ENCODE measurements at places on chromosomes 16 and 17.

DNA sequence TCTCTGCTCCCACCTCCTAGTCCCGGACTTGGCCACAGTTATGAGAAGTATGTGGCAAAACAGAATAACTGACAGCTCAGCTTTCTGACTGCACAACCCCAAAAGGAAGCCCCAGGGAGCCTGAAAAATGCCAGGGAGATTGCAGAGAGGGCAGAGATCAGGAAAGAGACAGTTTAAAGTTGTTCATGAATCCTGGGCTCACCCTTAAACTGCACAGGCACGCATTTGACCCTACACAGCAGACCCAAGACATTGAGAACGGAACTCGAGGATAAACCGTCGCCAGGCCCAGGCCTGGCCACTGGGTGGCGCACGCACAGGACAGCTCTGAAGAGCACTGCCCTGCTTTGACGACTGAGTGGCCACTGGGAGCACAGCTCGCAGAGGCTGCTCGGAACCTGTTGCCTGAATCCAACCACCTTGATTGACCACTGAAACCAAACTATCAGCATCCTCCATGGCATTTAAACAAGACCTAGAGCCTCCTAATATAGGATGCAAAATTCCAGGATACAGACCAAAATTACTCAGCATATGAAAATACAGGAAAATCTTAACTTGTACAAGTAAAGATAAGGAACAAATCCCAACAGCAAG is 114.0 kb downstream of the C16orf95 start:
- DNase-seq = peak; percentile 4

GRCh38 chr16:11450136-11450535 is 104.9 kb downstream of the RMI2 start:
- DNase-seq = no peak

- DNase-seq = no peak
These were observed 15.4 kb downstream of the SEZ6L2 start for GRCh38 chr16:29883987-29884386.

- no peak for DNase-seq
These were observed 339 bp downstream of the N4BP1 start for GRCh38 chr16:48609652-48610029.

DNA sequence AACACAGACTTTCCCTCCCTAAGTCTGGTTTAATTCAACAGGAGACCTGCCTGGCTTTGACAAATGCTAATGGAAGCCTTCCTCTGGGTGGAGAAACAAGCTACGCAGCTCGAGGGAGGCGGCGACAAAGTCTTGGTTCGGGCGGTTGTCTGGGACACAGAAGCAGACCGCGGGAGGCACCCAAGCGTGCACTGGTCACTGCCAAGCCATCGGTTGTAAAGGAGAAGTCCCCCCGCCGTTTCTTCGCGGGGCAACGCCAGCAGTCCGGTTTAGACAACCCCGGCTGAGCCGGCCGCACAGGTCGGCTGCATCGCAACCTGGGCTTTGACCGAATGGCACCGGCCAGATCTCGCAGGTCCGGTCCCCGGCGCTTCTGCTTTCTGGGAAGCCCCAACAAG is 586 bp downstream of the GLYR1 start:
- no peak for DNase-seq

- DNase-seq = no peak
These were observed 75.9 kb downstream of the GOSR1 start for GRCh38 chr17:30552994-30553566.

DNA sequence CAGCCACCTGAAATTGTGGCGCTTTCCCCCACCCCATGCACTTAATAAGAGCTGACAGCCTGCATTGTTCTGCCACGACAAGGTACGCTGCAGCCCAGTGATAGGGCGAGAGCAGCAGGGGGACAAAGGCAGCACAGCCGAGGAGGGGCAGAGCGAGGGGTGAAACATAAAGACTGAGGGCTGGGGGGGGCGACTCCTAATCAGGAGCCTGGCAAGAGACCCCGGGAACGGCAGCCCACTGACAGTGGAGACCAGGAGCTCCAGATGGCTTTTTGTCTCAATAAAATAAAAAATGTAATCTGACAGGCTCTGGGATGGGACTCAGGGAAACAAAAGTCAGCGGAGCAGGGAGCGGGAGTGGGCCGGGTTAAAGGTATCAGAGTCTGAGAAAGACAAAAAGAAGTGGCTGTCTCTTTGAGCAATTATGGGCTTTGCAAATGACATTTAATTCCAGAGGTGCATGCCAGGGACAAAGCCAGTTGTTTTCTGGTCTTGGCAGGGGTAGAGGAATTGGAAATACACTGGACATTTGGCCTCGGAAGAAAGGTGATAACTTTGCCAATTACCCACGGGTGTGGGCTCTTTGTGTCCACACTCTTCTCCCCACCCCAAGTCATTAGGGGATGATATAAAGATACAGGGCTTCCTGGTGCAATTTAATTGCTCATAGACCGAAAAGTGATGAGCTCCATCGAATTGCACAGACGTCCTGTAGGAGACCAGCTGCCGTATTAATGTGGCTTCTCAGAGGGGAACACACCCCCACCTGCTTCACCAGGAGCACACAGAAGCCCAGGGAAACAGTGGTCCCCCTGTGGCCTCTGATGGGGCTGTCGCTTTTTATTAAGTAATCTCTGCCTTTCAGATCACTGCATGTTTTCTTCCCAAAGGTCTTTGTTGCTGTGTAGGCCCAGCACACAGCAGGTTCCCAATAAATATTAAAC is 17.6 kb upstream of the CCDC182 start:
- no peak for DNase-seq

- no peak for DNase-seq
These were observed 74.8 kb downstream of the TANC2 start for GRCh38 chr17:63040816-63041215.
